NCI-H2081 treated with DMSO at 0.1 percent for 48 hours (cell line): ENCODE measurements at places on chromosomes 12 and 14.

DNA sequence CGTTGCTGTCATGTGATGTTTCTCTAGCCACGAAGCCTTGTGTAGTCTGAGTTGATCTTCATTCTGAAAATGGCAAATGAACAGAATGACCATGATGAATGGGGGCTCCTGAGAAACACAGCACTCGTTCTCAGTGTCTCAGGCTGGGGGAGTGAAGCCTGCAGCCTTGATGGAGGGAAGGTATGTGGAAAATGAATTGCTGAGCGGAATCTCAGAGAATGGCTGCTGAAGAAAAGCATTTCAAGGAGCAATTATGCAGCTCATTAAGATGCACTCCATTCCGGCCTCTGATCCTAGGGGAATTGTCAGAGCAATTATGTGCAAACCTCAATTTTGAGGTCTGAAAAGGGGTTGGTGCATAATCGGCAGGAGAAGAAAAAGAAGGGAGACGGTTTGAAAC lies 167.1 kb downstream of the CHST11 start:
- no peak for DNase-seq

DNA sequence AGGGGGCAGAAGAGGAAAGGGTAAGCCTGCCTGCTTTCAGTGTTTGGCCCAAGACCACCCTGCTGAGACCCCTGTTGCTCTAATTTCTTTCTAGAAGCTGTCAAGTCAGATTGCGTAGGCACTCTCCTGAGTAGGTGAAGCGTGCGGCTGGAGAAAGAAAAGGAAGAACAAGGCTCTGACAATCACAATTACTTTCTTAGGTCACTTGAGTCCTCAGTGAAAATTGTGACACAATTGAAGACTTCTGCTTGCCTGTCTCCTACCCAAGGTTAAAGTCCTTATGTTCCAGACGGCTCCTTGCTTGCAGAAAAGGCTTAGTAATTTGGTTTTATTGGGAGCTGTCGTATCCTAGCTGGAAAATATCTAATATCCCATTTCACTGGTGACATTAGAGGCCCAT lies 721 bp upstream of the CTSG start:
- no peak for DNase-seq

DNA sequence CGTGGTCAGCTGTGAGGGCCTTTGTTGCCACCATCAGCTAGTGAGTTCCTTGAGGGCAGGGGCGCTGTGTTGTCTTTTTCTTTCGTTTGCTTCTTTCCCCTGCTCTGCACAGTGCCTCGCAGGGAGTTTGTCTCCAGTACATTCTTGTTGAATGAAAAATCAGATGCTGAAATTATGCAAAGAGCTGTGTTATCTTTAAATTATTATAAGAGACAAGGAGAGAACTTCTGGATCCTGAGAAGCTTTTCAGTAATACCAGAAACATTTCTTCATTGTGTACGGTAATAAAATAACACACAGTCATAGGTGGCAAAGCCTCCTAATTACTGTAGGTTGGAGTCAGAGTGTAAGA lies 14.9 kb downstream of the EML1 start:
- DNase-seq, result no peak

GRCh38 chr14:75044322-75044721 lies 6.9 kb downstream of the MLH3 start:
- no peak for DNase-seq

DNA sequence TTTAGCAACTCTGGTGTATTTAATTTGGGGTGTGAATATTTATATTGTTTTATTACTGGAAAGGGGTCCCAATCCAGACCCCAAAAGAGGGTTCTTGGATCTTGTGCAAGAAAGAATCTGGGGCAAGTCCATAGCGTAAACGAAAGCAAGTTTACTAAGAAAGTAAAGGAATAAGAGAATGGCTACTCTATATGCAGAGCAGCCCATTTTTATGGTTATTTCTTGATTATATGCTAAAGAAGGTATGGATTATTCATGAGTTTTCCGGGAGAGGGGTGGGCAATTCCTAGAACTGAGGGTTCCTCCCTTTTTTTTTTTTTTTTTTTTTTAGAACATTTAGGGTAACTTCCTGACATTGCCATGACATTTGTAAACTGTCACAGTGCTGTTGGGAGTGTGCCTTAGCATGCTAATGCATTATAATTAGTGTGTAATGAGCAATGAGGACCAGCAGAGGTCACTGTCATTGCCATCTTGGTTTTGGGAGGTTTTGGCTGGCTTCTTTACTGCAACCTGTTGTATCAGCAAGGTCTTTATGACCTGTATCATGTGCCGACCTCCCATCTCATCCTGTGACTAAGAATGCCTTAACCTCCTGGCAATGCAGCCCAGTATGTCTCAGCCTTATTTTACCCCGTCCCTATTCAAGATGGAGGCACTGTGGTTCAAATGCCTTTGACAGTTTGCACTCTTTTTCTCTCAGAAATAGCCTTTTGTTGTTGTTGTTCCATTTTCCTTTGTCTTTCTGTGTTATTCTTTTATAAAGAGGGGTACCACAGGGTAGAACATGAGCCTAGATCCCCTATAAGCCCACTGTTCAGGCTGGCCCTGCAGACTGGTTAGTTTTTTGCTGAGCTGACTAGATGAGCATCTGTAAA lies 75.5 kb upstream of the DCD start:
- no peak for DNase-seq

- DNase-seq, result no peak
Measured at GRCh38 chr14:77177702-77178101, 3.9 kb upstream of the TMEM63C start.

DNA sequence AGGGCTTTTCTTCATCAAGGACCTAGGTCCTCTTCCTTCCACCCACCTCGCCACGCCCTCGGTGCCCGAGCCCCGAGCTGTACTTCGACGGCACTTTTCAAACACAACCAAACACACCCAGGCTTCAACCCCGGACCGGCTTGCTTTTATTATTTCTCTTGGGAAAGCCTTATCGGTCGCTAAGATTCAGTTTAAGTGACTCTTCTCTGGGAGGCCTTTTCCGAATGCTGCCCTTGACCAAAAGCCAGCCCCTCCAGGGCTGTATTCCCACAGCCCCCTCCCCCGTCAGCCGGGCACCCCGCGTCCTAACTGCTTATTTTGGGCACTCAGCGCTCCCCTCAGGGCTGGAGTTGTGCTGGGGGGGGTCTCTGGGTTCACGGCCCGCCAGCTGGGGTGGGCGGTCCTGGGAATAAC lies 644 bp upstream of the PPP4R4 start:
- DNase-seq, result no peak

DNA sequence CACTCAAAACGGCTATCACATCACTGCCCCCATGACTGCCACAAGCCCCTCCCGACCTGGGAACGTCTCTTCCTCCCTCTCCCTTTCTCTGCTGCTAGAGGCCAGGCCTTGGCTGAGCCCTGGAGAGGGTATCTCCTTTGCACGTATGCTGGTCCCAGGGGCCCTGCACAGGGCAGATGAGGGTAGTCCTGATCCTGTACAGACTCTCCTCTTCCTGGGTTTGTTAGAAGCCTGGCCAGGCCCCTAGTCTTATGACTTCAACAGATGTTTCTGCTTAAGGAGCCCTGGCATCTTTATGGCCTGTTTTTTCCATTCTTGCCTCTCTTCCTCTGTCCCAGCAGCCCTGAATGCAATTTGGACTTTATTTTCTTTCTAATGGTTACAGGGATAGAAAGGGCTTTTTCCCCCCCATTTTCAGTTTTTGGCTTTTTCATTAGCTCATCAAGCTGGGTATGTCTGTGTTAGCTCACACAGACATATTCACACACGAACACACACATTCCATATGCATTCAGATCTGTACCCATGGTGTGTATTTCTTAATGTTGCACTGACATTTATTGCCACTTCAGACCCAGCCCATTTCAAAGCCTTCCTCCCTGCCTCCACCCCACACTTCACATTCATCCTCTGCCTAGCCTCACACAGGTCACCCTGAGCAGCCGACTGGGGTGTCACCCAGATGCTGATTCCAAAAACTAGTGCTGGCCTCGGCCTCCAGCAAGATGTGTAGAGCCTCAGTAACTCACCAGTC lies 203.2 kb downstream of the ZFP36L1 start:
- DNase-seq, result no peak

- no peak for DNase-seq
Measured at GRCh38 chr12:120865098-120865497, 39.1 kb downstream of the SPPL3 start.

- DNase-seq, result no peak
Measured at GRCh38 chr12:26697217-26697616, 135.8 kb downstream of the ITPR2 start.

DNA sequence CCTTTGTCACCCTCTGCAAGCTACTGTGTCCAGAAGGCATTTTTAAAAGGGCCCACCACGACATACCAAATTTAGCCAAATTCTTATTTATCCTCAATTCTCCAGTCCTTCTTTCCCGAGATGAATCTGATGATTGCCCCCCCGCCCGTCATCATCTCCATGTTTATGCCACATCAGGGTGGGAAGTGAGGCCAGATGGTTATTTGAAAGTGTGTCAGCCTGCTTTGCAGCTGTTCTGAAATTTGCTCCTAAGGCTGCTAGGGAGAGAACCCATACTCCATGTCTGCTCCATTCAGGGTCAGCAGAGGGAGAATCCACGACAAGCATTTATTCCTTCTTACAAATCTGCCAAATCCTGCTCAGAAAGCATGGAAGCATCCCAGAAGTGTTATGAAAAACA lies 337.8 kb downstream of the ADAMTS20 start:
- DNase-seq, result no peak

GRCh38 chr12:103673891-103674375 lies 86.9 kb downstream of the STAB2 start:
- no peak for DNase-seq

DNA sequence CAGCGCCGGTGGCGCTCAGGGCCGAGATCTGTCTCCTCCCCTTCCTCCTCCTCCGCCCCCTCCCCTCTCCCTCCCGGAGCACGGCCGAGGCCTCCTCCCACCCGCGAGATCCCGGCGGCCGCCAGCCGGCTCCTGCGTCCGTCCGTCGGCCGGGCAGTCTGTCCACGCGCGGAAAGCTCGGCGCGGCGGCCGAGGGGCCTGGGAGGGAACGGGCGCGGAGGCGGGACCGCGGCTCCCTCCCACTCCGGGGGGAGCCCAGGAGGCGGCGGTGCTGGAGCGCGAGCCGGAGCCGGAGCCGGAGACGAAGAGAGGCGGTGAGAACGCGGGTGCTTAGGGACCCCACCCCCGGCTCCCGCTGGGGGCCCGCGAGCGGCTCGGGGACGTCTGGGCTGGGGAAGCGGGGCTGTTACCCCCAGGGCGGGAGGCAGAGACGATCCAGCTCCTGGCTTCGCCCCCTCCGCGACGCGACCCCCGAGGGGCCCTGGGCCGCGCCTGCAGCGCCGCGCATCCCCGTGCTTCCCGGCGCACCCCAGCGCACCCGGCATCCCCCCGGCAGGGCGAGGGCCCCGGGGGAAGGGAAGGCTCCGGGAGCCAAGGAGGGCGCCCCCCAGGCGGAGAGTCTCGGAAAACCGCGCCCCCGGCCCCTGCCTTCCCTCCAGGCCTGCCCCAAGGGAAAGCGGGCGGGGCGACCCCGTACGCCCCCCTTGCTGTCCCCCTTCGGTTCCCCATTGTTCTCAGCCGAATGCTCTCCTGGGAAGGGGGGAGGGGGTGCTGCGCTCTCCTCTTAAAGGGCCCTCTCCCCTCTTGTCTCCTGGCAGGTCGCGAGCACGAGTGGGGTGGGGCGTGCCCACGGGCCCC lies at the start of gene DTX1:
TSS of gene DTX1 (plus strand) at position 100 of the 858 bp plus-strand sequence. CDS start 1,463 bp downstream, outside the sequence.
- DNase-seq, result no peak

- no peak for DNase-seq
Measured at GRCh38 chr12:108647585-108648287, 14.0 kb upstream of the SELPLG start.

DNA sequence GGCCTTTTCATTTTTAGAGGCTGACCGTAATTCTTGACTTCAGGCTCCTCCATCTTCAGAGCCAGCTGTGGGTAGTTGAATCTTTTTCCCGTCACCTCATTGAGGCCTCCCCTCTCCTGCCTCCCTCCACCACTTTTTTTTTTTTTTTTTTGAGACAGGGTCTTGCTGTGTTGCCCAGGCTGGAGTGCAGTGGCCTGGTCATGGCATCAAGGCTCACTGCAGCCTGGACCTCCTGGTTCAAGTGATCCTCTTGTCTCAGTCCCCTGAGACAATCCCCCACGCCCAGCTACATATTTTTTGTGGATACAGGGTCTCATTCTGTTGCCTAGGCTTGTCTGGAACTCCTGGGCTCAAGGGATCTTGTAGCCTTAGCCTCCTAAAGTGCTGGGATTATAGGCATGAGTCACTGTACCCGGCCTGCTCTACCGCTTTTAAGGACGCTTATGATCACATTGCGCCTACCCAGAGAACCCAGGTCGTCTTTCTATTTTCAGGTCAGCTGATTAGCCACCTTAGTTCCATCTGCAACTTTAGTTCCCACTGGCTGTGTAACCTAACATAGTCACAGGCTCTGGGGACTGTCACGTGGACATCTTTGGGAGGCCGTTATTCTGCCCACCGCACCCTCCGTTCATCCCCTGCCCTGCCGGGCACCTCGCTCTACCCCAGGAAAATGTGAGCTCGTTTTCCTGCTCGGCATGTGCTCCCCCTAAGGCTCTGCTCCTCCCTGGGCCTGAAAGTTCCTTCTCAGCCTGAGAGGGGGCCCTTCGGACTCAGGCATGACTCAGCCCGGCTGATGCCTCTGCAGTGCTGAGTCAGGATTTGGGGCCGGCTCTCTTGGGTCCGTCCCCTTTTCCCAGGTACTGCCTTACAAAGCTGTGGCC lies 13.4 kb downstream of the TNFAIP2 start:
- no peak for DNase-seq

DNA sequence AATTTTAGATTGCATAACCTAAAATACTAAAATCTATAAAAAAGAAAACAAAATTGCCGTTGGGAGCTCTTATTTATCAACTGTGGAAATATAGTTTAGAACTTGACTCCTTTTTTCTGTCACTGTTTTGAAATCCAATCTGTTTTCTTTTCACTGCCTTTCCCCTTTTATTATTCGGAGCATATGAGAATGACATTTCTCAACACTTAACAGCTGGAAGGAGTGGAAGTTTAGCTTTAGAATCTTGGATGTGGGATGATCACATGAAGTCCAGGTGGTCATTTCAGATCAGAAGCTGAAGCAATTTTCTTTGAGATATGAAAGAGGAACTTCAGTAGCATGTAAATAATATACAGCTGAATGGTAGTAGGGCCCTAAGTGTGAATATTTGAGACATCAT lies 16.7 kb downstream of the TRHDE start:
- no peak for DNase-seq

GRCh38 chr12:106101803-106102202 lies 37.0 kb downstream of the NUAK1 start:
- no peak for DNase-seq

DNA sequence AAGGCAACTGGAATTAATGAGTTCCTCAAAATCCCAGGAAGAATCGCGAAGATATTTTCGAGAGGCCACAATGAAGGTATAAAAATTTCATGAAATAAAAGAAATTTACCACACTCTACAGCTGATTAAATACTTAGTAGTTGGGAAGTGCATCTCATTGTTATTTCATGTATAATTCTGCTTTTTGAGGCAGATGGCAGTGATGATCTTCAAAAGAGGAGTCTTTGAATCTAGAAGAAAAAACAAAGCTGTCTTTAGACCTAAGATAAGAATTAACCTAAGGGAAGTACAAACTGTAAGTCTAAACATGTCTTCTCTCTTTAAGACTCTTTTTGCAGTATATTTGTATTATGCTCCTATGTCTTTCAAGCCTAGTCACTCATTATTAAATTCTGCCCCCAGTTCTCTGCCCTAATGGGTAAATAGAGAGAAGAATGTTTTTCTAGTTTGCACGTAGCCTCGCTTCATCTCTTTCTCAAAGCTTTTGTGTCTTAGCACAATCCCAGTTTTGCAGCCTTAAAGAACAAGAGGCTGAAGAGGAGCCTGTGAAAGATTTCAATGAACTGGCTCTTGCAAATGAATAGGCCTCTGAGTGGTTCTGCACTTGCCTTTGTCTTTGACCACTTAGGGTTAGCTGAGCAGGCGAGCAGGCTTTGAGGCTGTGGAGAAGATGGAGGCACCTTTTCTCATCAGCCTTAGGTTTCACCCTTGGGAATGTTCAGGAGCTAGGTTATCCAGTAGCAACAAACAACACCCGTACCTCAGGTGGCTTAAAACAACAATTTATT lies 32.7 kb downstream of the CFAP54 start:
- DNase-seq, result no peak
